Stimulated activated CD4-positive, alpha-beta T cell treated with anti-CD3 and anti-CD28 coated beads, Interleukin-1b, Interleukin-23, amount 100 ng/mL, for 24 hours (primary cell): ENCODE measurements at places on chromosomes 12 and 14.

DNA sequence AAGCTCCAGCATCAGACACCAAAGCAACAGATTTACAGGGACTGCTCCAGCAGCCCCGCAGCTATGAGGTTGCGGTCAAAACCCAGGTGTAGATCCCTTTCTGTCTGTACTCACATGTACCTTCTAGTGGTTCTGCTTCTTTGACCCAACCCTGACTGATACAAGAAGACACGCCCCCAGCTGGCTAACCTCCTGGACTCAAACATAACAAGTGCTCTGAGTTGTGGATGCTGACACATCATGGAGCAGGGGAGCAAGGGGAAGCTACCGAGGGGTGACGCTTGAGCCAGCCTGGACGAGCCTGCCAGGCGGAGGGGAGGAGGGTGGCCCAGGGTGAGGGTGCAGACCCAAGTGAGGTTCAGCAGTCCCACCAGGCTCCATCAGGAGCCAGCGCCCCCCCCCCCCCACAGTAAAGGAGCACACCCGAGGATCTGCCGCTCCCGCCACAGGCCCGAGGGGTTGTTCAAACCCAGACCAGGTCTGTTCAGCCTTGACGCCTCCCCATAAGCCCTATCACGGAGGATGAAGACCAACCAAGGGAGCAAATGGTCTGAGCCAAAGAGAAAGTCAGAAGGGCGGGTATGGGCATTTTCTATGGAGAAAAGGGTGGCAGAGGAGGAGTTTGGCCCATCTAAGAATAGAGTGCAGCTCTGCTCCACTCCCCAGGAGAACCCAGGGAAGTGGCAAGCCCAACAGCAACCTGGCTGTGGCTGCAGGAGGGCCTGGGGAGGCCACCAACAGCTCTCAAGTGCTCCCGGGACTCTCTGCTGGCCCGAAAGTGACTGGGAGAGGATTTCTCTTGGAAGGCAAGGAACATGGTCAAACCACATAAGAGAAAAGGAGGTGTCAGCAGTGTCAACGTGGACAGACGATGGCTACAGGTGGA, 229.4 kb downstream of the BCL11B start:
- no peak for DNase-seq

- DNase-seq, result no peak
Measured at GRCh38 chr14:66081594-66082376, 404.4 kb upstream of the CCDC196 start.

DNA sequence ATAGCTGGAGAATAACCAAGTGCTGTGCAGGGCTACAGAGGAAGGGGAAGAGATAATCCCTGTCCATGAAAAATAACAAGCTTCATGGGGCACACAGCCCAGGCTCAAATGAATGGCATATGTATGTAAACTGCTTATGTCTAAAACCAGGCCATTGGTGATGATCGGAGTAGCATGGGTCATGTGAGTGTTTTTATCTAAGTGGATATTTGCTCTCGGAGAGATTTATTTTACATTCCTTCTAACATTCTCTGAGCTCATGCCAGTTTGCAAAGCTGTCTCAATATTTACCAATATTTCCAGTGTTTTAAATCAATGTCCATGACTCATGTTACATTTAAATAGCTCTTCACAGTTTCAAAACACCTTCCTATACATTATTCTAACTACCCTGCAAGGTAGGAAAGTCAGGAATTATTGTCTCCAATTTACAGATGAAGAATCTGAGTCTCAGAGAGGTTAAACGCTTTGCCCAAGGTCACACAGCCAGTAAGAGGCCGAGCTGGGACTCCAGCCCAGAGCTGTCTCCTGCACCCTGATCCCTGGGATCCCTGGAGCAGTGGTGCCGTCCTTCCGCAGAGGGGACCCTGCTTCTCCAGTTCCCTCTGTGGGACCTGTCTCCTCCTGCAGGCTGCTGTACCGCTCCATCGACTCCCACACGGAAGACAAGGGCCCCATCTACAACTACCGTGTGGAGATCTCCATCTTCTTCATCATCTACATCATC, 186.7 kb upstream of the FKBP4 start:
- no peak for DNase-seq

DNA sequence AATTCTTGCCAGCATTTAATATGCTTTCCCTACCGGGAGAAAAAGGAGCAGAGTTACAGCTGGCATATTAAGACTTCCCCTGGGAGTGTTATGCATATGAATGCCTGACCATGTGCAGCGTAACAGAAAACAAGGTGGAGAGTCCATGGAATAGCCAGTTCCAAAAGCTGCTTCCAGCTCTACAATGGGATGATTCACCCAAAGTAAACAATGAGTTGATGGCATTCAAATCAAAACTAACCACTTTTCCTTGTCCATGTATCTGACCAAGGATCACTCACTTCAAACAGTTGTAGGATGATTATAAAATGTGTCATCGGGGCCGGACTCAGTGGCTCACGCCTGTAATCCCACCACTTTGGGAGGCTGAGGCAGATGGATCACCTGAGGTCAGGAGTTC, 48.1 kb upstream of the BICDL1 start:
- no peak for DNase-seq

DNA sequence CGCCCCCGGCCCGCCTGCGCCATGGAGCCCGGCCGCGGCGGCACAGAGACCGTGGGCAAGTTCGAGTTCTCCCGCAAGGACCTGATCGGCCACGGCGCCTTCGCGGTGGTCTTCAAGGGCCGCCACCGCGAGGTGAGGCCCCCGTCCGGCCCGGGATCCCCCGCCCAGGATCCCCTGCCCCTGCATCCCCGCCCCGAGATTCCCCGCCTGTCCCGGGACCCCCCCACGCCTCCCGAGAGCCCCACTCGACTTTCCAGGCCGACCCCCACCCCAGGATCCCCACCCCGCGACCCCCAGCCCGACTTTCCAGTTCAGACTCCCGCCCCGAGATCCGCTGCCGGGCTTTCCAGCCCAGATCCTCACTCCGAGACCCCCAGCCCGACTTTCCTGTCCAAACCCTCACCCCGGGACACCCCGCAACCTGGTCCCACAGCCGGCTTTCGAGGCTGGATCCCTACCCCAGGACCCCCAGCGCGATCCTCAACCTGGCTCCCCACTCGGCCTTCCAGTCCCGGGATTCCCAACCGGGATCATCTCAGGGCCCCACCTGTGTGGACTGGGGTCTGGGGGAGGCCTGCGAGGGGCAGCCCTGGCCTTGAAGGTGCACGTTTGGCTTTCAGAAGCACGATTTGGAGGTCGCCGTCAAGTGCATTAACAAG, 688 bp downstream of the ULK1 start:
- no peak for DNase-seq

DNA sequence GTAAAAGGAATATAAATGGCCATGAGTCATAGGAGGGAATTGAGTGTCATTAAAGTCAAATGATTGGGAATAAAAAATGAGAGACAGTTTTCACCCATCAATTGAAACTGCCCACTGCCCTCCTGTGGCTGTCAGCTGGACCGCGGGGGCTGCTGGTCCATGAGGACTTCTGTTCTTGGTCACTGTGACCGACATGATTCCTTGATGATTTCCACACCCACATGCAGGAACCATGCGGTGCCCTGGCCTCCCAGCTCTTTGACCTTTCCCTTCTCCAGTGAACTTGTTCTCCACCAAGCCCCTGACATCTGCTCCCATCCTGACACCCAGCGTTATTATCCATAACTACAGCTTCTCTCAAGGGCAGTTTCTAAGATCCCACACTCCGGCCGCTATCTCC, 48.4 kb downstream of the C12orf75 start:
- no peak for DNase-seq

GRCh38 chr12:90102957-90103652, 394.5 kb upstream of the ATP2B1 start:
- DNase-seq, result no peak
